ENCODE measurements at places on chromosomes 16 and 17. TPM values are rescaled to one million over a fixed set of nuclear protein-coding genes. Genes with fewer than 3 reads are reported as not detected.

- peaks cover 13% of the 10 kb centered on the region for H3K4me1 ChIP-seq
- H3K4me3 ChIP-seq: no peak overlapping the region
- no peak for DNase-seq
- H3K27ac ChIP-seq: peak overlapping the region; percentile 6
- peaks cover 8% of the 10 kb centered on the region for H3K27me3 ChIP-seq
Measured at GRCh38 chr16:58459344-58460218, 40.4 kb upstream of the NDRG4 start.

DNA sequence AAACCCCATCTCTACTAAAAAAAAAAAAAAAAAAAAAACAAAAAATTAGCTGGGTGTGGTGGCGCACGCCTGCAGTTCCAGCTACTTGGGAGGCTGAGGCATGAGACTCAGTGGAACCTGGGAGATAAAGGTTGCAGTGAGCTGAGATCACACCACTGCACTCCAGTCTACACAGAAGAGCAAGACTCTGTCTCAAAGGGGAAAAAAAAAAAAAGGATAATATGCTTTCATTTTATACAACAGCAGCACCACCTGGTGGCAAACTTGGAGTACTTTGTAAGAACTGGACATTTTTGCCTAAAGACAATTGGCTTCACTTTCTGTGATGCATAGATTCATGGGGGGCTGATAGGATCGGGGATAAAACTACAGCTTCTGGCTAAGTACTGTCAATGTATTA lies 8.5 kb downstream of the CHTF8 start:
- no peak overlapping the region for H3K4me3 ChIP-seq
- H3K4me1 ChIP-seq: peaks cover 4% of the 10 kb centered on the region
- H3K36me3 ChIP-seq: peaks cover 21% of the 10 kb centered on the region
- DNase-seq: no peak

GRCh38 chr16:85416228-85417109 lies 196.7 kb upstream of the GSE1 start:
- H3K27ac ChIP-seq: no peak overlapping the region
- no peaks in the 10 kb centered on the region for H3K27me3 ChIP-seq
- no peak overlapping the region for H3K4me3 ChIP-seq
- H3K36me3 ChIP-seq: no peaks in the 10 kb centered on the region
- DNase-seq: peak; percentile 45

DNA sequence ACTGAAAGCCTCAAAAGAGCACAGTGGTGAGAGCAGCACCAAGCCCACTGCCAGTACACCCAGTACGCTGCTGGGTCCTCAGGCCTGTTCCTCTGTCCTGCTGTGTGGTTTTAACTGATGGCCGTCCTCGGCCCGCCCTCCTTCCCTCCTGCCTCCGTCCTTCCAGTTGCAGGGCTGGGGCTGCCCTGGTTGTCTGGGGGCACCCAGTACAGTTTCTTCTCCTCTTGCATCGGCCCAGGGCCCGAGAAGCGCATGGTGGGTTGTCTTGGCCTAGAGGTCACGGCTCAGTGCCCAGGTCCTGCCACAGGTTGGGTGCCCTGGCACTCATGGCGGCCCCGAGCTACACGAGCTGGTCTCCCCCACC lies 70.8 kb upstream of the KCTD5 start:
- no peak for DNase-seq
- no peak overlapping the region for H3K4me3 ChIP-seq
- no peaks in the 10 kb centered on the region for H3K27me3 ChIP-seq
- H3K36me3 ChIP-seq: peaks cover 10% of the 10 kb centered on the region

GRCh38 chr17:35447499-35447898 lies 1.1 kb downstream of the SLFN13 start:
- H3K36me3 ChIP-seq: no peaks in the 10 kb centered on the region
- H3K27me3 ChIP-seq: peaks cover 26% of the 10 kb centered on the region
- H3K4me1 ChIP-seq: peaks cover 5% of the 10 kb centered on the region
- peak overlapping the region; percentile 49 for H3K4me3 ChIP-seq
- peak; percentile 24 for DNase-seq

GRCh38 chr17:46097497-46097896 lies 95.7 kb downstream of the KANSL1 start:
- no peak for DNase-seq
- H3K27ac ChIP-seq: no peak overlapping the region
- peaks cover 50% of the 10 kb centered on the region for H3K4me1 ChIP-seq
- H3K36me3 ChIP-seq: peaks cover 13% of the 10 kb centered on the region
- H3K27me3 ChIP-seq: no peaks in the 10 kb centered on the region

- no peak overlapping the region for H3K27ac ChIP-seq
- H3K4me3 ChIP-seq: no peak overlapping the region
- H3K4me1 ChIP-seq: no peaks in the 10 kb centered on the region
- peaks cover 4% of the 10 kb centered on the region for H3K27me3 ChIP-seq
- no peak for DNase-seq
Measured at GRCh38 chr17:49110509-49110908, 22.1 kb upstream of the B4GALNT2 start.

Gene PRKCB
- polyA plus RNA-seq: 0.30 TPM

DNA sequence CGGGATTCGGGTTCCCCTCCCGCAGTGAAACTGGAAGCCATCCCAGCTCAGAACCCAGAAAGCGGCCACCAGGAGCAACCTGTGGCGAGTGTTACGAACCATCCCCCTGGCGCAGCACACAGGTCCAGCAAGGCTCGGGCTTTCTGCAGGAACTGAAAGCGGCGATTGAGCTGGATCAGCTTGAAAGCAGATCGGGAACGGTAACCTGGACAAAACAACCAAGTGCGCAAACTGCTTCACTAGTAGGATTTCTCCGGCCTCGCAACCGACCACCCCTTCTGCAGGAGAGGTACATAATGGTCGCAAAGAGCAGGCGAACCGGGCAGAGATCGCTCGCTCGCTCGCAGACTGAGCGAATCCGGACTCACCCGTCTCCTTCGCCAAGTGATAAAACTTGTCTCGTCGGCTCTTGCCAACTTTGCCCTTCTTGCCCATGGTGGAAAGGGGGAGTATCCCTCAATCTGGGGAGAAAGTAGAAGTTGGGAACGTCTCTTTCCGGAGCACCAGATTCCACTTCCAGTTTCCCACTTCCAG lies 696 bp upstream of the PSMC5 start:
- H3K4me1 ChIP-seq: peaks cover 36% of the 10 kb centered on the region
- no peak for DNase-seq
- peak overlapping the region; percentile 84 for H3K4me3 ChIP-seq
- H3K27ac ChIP-seq: peak overlapping the region; percentile 84
- peaks cover 11% of the 10 kb centered on the region for H3K36me3 ChIP-seq

- H3K4me3 ChIP-seq: no peak overlapping the region
- no peaks in the 10 kb centered on the region for H3K27me3 ChIP-seq
Measured at GRCh38 chr16:1223355-1224214, 1.5 kb downstream of the TPSG1 start.

DNA sequence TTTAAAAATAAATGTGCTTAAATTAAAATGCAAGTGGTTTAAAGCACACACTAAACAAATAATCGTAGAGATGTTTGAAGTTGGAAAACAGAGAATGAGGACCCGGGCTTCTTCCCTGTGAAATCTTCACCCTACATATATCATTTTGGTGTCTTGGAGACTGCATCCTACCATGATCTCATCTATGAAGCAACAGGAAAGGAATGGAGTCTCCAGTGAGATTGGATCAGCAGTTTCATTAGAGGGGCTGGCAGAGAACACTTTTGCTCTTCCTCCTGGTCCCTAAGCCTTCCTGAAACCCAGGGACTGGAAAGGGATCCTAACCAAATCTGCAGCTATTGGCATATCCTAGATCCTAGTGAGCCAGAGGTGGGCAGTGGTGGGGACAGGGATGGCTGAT lies 85.0 kb downstream of the GRIN2A start:
- no peak for DNase-seq
- H3K27me3 ChIP-seq: no peaks in the 10 kb centered on the region
- no peak overlapping the region for H3K4me3 ChIP-seq

GRCh38 chr17:59287452-59287851 lies 44.0 kb upstream of the YPEL2 start:
- no peaks in the 10 kb centered on the region for H3K4me1 ChIP-seq
- no peaks in the 10 kb centered on the region for H3K36me3 ChIP-seq
- no peaks in the 10 kb centered on the region for H3K27me3 ChIP-seq
- H3K4me3 ChIP-seq: no peak overlapping the region
- no peak for DNase-seq
- H3K27ac ChIP-seq: no peak overlapping the region

Gene CCL23
- 1.5 TPM for polyA plus RNA-seq

DNA sequence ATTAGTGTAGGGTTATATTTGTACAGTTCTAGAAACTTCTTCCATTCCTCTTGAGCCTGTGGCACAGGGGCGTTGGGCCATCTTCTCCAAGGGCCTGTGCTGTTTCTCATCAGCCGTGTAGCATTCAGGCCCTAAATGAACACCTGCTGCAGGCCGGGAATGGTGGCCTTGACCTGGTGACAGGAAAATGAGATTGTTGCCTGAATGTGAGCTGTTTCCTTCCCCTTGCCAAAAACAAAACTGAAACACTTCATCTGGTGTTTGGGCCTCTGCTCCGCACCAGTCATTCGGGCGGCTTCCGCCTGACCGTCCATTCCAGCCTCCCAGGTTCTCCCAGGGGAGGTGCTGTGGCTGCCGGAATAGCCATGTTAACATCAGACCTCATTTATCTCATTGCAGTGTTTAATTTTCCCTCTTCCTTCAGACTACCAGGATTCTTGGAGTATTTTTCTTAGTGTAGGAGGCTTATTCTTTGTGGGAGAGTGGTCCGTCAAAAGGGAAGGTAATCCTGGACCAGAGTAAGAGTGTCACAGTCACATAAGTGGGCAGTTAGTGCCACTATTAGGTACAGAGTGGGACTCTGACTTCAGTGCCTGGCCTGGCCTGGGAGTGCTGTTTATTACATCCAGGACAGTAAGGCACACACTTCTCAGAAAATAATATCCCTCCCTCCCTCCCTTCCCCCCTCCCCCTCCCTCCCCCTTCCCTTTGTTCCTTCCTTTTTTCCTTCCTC lies 61.9 kb downstream of the WWP2 start:
- peak overlapping the region; percentile 5 for H3K4me3 ChIP-seq
- H3K36me3 ChIP-seq: no peaks in the 10 kb centered on the region
- H3K27ac ChIP-seq: peak overlapping the region; percentile 75
- H3K4me1 ChIP-seq: peaks cover 26% of the 10 kb centered on the region

DNA sequence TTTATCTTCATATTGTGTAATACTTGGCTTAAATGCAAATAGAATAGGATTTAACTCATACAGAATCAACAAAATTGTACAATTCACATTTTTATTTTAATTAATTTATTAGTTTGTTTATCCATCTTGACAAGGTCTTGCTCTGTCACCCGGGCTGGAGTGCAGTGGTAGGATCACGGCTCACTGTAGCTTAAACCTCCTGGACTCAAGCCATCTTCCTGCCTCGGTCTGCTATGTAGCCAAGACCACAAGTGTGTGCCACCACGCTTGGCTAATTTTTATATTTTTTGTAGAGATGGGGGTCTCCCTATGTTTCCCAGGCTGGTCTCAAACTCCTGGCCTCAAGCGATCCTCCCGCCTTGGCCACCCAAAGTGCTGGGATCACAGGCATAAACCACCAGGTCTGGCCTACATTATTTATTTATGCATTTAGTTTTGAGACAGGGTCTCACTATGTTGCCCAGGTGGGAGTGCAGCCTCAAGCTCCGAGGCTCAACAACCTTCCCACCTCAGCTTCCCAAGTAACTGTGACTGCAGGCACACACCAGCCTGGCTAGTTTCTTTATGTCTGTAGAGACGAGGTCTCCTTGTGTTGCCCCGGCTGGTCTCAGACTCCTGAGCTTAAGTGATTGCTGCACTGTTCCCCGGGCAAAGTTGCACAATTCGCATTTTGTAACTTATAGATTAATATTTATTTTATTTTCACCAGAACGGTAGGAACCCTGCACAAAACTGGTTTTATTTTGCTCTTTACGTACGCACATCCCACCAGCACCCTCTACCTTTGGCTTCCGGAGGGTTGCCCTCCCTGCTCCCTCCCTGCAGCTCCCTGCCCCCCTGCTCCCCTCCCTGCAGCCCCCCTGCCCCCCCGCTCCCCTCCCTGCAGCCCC lies 4.9 kb downstream of the DPEP1 start:
- DNase-seq: no peak
- H3K36me3 ChIP-seq: no peaks in the 10 kb centered on the region
- no peak overlapping the region for H3K4me3 ChIP-seq
- H3K4me1 ChIP-seq: no peaks in the 10 kb centered on the region
- H3K27ac ChIP-seq: no peak overlapping the region
- peaks cover 29% of the 10 kb centered on the region for H3K27me3 ChIP-seq

DNA sequence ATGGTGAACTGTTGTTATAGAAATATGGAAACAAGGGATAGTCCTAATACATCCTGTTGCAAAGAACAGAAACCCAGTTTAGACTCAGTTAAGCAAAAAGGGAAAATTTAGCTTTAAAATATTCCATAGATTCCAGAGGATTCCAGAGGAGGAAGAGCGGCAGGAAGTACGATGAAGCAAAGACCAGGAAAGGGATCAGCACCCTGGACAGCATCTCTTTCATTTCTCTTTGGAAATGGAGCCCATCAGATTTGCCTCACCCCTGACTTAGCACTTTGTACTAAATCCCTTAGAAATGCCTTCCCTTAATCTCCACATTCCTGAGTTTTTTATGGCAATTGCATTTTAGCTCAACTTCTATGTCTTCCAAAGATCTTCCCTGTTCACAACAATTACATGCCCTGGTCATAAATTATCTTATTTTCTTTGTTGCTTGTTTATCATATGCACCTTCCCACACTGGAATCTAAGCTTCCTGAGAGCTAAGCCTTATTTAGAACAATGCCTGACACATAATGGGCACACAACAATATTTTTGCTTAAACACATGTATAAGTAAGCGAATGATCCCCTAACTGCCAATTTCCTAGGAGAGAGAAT lies 150.0 kb upstream of the RBFOX1 start:
- H3K4me3 ChIP-seq: no peak overlapping the region
- no peaks in the 10 kb centered on the region for H3K27me3 ChIP-seq
- no peaks in the 10 kb centered on the region for H3K4me1 ChIP-seq
- H3K27ac ChIP-seq: no peak overlapping the region
- H3K36me3 ChIP-seq: no peaks in the 10 kb centered on the region
- DNase-seq: no peak

Gene KRT36
- polyA plus RNA-seq: not detected

DNA sequence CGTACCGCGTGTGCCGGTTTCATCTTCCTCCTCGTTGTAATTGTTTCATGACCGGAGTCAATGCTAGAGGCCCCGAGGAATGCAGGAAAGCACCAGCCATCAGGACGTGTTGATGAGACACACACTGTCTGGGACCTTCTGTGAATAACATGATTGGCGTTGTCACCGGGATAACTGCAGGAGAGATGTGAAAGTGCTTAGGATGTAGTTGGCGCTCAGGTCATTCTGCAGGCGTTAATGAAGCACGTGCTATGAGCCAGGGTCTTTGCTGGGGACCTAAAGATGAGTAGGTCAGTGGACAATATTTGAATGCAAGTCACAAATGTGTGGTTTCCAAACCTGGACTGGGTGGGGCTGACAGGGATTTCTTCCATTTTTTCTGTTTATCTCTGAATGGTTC lies 181.6 kb upstream of the HSBP1 start:
- no peaks in the 10 kb centered on the region for H3K27me3 ChIP-seq
- H3K4me1 ChIP-seq: no peaks in the 10 kb centered on the region
- H3K4me3 ChIP-seq: no peak overlapping the region
- no peak for DNase-seq
- no peaks in the 10 kb centered on the region for H3K36me3 ChIP-seq

DNA sequence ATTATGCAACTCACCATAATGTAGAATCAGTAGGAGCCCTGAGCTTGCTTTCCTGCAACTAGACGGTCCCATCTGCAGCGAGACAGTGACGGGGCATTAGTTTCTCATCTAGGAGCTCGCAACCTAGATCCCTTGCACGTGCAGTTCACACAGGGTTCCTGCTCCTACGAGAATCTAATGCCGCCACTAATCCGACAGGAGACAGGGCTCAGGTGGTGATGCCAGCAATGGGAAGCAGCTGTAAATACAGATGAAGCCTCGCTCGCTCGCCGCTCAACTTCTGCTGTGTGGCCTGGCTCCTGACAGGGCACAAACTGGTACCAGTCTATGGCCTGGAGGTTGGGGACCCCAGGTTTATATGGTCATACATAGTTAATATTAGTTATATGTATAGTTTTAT lies 394.5 kb downstream of the NPIPA8 start:
- DNase-seq: no peak
- H3K4me3 ChIP-seq: no peak overlapping the region
- no peaks in the 10 kb centered on the region for H3K36me3 ChIP-seq
- H3K27me3 ChIP-seq: no peaks in the 10 kb centered on the region
- no peak overlapping the region for H3K27ac ChIP-seq
